ENCODE measurements at places on chromosomes 3 and 15.

DNA sequence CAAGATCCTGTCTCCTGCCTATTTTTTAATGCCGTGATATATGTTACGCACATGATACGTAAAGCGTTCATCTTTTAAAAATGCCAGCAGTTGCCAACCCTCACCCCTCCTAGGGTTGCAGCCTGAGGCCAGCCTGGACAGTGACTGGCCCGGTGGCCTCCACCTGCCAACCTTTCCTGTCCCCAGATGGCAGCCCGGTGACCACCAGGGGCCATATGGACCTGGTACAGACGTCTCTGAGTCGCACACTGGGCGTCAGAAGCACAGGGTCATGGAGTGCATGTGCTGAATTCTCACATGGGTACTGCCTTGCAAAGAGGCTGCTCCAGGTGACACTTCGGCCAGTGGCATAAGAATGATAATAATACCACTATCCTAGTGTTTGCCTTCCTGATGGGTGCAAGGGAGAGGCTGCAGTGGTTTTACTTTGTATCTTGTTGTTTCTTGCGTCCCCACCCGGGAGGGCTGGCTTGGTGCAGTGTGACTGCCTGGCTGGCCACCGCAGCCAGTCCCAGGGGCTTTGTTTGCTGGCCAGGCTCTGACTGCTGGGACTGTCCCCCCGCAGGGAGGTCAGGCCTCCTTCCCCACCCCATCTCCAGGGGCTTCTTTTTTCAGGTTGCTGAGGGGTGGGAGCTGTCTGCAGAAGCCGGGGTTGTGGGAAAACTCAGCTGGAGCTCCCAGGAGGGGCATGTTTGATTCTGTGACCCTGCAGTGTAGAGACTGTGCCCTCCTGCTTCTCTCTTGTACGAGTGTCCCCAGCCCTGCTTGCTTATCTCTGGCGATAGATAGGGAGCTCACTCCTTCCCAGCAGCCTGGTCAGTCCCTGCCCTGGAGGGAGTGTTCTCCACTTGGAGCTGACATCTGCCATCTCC lies 16.9 kb downstream of the FBLN2 start:
- no peak for DNase-seq

GRCh38 chr15:74235962-74236361 lies at the start of gene CCDC33:
CCDC33 (plus strand) TSS chr15:74236326; CDS start chr15:74236720, 394 bp downstream.
- no peak for DNase-seq

- no peak for DNase-seq
Observed at GRCh38 chr3:88005066-88005465, 53.7 kb downstream of the CGGBP1 start.

GRCh38 chr15:37261685-37262084 lies 161.3 kb upstream of the MEIS2 start:
- DNase-seq: no peak

DNA sequence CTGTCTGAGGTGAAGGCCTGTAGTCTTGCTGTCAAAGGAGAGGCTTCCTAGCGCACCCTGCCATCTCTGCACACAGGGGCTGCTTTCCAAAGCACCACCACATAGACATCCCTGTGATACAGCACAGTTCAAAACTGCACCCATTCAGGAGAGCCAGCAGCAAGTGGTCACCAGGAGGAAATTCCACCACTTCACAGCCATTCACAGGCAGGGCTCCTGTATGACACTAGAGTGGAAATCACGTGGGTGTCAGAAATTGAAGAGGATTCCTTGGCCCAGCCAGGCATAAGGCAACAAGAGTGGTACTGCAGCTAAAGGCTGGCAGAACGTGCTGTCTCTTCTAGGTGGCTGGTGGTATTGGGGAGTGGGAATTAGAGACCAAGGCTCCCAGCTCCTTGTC lies 102.8 kb downstream of the RFTN1 start:
- DNase-seq: no peak

- peak; percentile 27 for DNase-seq
Observed at GRCh38 chr3:24185738-24186384, 240.8 kb downstream of the NR1D2 start.

- DNase-seq: no peak
Observed at GRCh38 chr15:66658855-66659254, 43.2 kb upstream of the SMAD6 start.

DNA sequence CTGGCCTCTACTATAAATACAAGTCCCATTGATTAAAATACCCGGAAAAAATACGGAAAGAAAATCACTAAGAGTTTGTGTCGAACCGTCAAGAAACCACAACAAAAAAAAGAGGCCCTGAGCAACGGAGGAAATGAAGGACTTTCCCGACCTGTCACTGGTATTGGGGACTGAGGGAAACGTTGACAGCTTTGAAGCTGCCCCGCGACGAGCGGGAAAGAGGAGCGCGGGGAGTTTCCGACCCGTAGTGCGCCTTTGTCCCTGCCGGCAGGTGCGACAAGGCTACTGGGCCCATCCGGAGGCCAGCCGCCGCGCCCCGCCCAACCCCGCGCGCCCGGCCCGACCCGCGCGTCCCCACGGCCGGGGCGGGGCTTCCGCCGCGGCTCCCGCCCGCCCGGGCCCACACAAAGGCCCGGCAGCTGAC lies 416 bp downstream of the PBRM1 start:
- no peak for DNase-seq

DNA sequence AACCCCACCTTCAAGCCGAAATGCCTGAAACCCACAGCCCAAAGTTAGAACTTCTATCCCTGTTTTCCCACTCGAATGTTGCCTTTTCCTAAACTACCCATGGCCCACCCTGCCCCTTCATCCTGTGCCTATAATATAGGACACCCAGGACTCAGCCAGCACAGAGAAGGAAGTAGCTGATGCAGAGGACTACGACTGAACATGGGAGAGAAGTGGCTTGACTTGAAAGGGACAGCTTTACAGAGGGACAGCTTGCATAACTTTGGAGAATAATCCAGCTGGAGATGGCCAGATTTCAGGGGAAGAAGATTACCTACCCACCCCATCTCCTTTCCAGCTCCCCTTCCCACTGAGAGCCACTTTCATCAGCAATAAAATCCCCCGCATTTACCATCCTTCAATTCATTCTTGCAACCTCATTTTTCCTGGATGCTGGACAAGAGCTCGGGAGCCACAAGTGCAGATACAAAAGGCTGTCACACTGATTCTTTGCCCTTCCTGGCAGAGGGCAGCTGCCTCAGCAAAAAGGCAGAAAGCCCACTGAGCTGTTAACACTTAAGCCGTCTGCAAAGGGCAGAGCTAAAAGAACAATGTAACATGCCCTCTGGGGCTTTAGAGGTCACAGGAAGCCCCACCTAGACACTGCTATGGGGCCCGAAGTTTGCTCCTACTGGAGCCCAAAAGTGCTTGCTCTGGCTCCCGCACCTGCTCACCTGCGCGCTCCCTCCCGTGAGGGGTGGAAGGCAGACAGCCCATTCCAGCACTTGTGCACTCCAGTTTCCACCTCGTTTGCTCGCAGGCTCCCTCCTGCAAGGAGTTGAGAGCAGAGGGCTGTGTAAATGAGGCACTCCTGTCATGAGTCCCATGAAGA lies 224.0 kb downstream of the TBC1D5 start:
- DNase-seq: no peak

DNA sequence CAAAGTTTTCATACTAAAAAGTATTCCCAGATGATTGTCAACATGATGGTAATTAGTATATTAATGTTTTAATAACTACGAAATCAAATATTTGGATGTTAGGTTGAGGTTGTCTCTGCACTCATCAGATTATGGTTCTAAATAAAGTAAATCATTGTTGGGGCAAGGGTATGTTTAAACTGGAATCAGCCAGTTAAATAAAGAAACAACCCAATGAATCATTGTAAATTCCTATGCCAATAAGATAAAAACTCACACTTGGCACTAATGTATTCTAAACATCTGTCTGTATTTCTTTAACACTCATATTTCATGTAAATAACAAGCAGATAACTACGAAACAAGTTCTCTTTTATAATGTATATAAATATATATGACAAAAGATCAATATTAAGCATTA lies 92.7 kb downstream of the PEAK1 start:
- DNase-seq: no peak

DNA sequence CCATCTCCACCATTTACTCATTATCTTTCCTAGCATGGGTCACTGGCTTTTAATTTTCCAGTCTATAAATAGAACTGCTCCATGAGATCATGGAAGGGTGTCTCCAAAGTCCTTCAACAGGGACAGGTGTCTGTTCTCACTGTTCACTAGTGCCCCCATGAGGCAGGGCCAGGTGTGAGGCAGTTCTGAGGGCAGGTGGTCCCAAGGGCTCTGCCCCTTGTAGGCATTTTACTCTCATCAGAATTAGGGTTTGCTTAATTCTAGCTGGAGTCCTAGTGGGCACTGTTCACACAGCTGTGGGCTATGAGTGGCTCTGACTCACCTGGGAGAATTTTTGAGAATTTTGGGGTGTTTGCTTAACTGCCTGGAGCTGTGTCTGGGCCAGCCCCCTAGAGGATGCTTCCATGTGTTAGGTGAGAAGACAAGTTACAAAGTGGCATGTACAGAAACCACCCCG lies 248.0 kb upstream of the LYSMD4 start:
- DNase-seq: no peak

DNA sequence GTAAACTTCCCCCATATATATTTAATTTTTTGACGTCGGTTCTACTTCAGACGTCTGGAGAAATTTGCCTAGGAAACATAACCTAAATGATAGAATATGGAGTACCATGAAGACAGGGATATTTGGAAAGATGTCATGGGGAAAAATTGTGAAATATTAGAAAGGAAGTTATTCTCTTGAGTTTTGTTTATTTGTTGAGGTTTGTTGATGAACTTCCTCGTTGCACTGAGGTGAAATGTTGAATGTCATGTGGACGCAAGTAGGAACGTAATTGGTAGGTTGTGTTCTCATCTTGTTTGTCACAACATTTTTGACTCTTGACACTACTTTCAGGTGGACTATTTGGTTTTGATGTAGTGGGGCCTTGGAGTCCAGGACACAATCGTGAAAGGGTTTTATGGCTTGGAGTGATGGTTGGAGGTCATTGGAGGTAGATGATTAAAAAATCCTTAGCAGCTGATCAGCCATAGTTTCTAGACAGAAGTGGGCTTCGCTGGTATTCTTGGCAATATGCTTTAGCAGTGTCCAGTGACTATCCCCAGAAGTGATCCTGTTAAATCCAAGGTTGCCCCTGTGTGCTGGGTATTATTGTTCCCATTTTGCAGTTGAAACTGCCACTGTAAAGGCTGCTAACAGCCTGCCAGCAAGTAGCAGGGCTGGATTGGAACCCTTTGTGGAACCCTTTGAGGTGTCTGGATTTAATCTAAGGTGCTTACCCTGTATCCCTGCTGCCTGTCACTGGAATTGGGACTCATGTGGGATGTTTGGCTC lies 1.5 kb downstream of the ABHD5 start:
- DNase-seq: no peak

DNA sequence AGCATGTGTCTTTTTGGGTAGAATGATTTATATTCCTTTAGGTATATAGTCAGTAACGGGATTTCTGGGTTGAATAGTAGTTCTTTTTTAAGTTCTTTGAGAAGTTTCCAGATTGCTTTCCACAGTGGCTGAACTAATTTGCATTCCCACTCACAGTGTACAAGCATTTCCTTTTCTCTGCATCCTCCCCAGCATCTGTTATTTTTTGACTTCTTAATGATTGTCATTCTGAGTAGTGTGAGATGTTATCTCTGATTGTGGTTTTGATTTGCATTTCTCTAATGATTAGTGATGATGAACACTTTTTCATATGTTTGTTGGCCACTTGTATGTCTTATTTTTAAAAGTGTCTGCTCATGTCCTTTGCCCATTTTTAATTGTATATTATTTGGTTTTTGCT lies 337.6 kb downstream of the EFHB start:
- no peak for DNase-seq

DNA sequence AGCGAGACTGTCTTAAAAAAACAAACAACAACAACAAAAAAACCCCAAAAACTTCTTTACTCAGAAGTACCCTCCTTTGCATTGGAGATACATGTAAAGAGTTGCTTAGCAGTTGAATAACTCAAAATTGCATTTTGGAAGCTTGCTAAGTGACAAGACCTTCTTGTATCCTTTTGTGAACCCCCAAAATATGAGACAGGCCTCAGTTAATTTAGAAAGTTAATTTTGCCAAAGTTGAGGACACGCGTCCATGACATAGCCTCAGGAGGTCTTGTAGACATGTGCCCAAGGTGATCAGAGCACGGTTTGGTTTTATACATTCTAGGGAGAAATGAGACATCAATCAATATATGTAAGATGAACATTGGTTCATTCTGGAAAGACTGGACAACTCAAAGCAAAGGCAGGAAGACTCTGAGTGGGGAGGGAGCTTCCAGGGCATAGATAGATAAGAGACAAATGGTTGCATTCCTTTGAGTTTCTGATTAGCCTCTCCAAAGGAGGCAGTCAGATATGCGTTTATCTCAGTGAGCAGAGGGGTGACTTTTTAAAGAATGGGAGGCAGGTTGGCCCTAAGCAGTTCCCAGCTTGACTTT lies 1.7 kb upstream of the ARF4 start:
- DNase-seq: no peak

- no peak for DNase-seq
Observed at GRCh38 chr15:52259503-52259902, 36.1 kb downstream of the MYO5C start.

- no peak for DNase-seq
Observed at GRCh38 chr15:84598993-84599392, 1.8 kb upstream of the ZSCAN2 start.

DNA sequence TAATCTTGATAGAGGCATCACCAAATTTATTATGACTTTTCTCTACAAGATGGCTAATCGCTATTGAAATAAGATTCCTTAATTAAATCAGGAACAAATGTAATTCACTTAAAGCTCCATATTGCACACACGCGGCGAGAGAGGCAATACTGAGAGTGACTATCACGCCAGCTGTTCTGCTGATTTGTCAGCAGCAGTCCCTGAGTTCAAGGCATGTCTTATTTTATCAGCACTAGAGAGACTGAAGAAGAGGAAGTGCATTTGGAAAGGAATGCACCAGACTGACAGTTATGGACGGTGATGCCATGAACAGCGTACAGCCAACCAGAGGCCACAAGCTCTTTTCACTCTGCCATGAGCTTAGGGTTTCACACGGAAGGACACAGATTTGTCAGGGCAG lies 83.6 kb upstream of the SLCO3A1 start:
- DNase-seq: no peak

GRCh38 chr3:133956982-133957381 lies 61.3 kb upstream of the RAB6B start:
- DNase-seq: no peak

- DNase-seq: peak; percentile 79
Observed at GRCh38 chr15:48582452-48583247, 62.9 kb downstream of the FBN1 start.

DNA sequence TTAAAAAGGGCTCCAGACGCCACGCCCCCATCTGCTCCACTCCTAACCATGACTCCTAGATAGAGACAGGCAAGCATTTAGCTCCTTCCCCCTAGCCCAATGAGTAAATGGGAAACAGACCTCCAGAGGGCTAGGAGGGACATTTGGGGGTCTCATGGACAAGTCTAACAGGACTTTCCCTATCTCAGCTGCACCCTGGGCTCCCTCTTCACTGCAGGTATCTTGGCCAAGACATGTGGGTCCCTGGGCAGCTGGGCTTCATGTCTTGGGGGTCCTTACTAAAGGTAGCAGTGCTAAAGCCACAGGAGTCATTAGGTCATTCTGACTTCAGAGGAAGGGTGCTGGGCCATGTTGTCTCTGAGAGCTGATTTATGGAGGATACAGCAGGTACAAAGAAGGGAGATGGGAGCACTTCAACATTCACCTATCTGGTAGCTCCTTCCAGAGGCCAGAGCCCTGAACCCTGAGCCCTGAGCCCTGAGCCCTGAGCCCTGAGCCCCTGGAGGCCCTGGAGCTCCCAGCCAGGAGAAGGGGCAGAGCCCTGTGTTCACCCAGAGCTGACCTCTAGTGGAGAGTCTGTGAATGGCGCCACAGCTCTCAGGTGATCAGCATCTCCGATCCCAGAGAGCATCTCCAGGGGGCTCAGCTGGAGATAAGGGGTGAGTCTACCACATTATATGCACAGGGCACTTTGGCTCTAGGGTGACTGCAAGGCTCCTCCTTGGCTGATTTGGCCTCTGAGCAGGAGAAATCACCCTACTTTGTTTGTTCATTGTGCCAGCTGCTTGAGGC lies 40.1 kb upstream of the EPHB1 start:
- no peak for DNase-seq

Measured in non-pigmented ciliary epithelial cell (primary cell).